Endothelial cell of umbilical vein (primary cell): ENCODE measurements at places on chromosomes 3 and 15.

GRCh38 chr3:185661772-185662171 lies 75.7 kb downstream of the SENP2 start:
- no peak for DNase-seq

DNA sequence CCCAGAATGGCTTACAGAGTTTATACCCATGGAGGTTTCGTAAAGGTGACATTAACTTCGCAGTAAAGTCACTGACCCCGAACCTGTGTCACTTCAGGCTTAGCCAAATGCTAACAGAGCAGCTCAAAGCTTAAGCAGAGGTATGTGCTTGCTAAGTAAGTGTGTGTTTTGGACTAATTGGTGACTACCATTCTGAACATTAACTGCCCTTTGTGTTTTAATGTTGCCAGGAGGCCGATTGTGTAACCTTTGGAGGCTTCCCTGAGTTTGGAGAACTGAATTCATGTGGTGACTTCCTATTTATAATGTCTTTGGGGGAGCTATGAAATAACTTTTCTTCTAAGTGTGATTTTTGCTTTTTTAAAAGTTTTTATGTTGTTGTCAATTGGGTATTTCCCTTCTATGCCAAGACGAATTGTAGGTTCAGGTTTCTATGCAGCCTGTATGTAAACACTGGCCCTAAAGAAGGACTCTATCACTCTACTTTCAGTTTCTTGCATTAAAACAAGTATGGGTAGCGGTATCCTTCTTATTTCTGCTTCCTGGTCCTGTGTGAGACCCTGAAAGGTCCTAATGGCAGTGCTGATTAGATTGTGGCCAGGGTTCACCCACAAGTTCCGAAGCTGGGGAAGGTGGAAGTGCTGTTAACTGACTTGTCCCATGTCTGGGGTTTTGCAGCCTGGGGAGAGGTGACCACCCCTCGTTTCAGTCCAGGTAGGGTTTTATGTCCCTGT lies 86.3 kb downstream of the IGF1R start:
- no peak for DNase-seq

GRCh38 chr3:82654708-82655107 lies 893.3 kb upstream of the GBE1 start:
- DNase-seq, result no peak

DNA sequence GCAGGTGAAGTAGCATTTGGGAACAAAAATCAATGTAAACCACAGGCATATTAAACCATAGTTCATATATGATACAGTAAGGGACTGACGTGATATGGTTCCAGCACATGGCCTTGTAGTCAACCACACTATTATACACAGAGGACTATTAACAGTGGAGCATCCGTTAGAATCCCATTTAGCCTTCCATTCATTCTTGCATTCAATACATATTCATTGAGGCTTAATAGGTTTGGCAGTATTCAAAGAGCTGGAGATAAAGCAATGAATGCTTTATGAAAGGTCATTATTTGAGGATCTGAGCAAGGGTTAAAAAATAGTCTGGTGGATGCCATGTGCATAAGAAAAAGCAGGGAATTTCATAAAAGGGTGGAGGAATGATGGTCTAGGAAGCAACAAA lies 89.1 kb downstream of the MME start:
- no peak for DNase-seq

DNA sequence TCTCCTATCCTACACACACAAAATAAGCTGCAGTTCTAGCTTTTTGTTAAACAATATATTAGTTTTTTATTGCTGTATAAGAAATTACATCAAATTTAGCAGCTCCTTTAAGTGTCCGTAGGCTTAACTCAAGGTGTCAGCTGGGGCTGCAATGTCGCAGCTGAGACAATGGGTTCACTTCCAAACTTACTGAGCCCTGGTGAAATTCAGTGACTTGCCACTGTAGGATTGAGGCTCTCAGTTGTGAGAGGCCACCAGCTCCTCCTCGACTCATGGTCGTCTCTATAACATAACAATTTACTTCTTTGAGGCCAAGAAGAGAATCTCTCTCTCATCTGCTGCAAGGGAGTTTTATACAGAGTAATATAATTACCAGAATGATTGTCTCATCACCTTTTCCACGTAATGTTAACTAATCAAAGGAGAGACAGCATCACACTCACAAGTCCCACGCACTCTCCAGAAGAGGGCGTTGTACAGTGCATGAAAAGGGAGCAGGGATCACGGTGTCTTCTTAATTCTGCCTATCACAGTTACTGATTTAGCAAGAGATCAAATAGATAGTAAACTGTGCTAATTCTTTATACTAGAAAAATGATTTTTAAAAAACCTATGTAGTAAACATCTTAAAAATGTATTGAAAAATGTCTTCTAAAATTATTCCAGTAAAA lies 735.6 kb upstream of the GBE1 start:
- no peak for DNase-seq

- no peak for DNase-seq
Measured at GRCh38 chr15:100053474-100054121, 288.2 kb downstream of the ADAMTS17 start.

GRCh38 chr15:85318732-85319076 lies 61.7 kb upstream of the AKAP13 start:
- DNase-seq, result no peak

DNA sequence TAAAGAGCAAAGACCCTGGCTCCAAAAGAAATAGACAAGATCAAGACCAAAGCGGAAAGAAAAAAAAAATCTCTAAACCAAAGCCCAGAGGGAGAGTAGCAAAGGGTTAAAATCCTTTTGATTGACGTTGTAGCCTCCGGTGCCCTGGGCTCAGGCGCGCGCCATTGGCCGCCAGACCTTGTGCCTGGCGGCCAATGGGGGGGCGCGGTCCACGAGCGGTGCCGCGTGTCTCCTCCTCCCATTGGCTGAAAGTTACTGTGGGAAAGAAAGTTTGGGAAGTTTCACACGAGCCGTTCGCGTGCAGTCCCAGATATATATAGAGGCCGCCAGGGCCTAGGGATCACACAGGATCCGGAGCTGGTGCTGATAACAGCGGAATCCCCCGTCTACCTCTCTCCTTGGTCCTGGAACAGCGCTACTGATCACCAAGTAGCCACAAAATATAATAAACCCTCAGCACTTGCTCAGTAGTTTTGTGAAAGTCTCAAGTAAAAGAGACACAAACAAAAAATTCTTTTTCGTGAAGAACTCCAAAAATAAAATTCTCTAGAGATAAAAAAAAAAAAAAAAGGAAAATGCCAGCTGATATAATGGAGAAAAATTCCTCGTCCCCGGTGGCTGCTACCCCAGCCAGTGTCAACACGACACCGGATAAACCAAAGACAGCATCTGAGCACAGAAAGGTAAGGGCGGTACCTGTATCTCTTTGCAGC lies at the start of gene HES1:
TSS of gene HES1 (plus strand) at position 343 of the 713 bp plus-strand sequence. CDS start at position 576, 233 bp downstream.
- DNase-seq, result peak; percentile 99
